ENCODE measurements at places on chromosomes 12 and 14.

DNA sequence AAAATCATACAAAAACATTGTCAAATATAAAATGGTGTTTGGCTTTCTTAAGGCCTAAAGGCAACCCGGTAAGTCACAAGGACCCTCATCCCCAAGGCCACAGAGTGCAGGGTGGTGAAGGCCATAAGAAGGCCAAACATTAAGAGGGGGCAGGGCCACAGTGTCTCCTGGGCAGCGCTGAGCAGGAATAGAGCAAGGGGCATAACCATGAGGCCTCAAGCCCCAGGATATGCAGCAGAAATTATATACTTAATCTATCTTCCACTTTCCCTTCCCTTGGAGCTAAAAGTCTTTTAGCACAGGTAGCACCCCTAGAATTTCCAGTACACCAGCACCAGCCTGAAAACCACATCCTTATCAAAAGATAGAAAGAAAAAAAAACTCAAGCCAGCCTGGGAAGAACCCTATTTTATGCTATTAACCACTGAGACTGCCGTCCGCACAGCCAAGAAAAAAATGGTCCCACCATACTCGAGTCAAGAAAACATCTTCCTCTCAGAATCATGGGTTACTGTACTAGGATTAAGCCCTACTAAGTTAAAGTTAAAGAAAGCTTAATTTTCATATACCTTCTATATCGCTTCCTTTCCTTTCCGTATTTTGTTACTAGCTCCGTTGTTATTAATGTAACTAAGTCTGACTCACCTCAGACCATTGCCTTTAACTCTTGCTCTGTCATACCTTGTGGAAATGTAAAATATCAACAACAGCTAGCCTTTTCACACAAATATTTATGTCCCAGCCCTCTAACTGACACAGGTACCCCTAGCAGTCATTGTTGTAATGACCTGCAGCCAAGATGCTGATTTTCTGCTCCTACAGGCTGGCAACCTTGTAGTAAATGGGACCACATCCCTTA lies 20.1 kb downstream of the KLRK1 start:
- no peak for DNase-seq

DNA sequence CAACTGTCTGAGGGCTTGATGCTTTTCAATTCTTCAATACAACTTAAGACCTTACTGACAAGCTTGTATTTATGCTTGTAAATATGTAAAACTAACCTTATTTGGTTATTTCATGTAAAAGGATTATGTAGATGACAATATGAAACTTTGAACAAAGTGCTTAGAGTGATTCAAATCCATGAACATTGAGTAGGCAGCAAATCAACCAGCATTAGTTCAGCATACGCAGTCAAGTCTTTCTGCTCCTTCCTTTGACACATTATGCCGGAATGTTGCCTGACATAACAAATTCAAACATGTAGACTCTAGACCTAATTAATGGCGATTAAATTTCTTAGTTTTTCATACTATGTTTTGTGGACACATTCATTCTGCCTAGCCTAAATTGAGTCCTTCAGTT lies 105.2 kb downstream of the FGD4 start:
- DNase-seq: no peak

DNA sequence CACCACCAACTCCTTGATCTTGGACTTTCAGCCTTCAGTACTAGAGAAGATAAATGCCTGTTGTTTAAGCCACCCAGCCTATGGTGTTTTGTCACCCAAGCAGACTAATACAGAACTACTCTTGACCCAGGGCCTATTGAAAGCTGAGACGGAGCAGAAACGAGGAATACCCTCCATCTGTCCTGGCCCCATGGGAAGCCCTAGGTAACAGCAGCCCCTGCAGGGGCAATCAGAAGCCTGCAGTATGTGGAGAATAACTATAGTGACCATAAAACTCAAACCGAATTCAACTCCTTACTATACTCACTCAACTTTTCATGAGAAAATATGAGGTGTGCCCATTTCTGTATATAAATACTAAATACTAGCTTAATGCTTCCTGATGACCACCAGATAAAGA lies 307.4 kb downstream of the NUAK1 start:
- no peak for DNase-seq

- no peak for DNase-seq
Observed at GRCh38 chr12:22698576-22698975, 73.6 kb downstream of the ETNK1 start.

DNA sequence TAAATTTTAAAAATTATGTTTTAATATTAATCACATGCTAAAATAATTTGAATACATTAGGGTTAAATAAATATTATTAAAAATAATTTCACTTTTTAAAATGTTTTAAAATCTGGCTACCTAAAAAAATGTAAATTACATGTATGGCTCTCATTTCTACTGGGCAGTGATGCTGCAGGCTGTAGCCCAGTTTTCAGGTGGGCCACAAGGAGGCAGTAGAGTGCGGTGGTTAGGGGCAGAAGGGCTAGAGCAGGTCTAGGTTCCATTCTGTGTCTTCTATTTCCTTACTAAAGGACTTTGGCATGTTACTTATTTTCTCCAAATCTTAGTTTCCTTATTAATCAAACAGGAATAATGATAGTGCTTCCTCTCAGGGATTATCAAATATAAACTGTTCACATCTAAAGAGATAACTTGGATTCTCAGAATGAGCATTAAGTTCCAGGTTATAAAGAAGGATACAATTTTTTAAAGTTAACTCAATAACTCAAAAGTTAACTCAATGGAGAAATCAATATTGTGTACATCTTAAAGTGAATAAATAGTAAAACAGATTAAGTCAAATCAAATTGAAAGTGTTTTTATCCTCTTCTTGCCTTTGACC lies 54.9 kb upstream of the OVCH1 start:
- peak; percentile 73 for DNase-seq

Measured in suppressor macrophage treated with lipopolysaccharide for 4 hours (primary cell).